ENCODE measurements at places on chromosomes 3 and 15. TPM values are rescaled to one million over a fixed set of nuclear protein-coding genes. Genes with fewer than 3 reads are reported as not detected.

KCNMB2 gene
- total RNA-seq: 27.4 TPM

FOXB1 gene
- not detected for total RNA-seq

TMEM44 gene
- 19.0 TPM for total RNA-seq

FBXW12 gene
- not detected for total RNA-seq

LYZL4 gene
- total RNA-seq: 1.5 TPM

CACNA2D2 gene
- not detected for total RNA-seq

TRIM59 gene
- total RNA-seq: 19.7 TPM

GP9 gene
- total RNA-seq: not detected

TGM5 gene
- total RNA-seq: not detected

TMEM266 gene
- total RNA-seq: not detected

Measured in RPMI7951 (cell line).